ENCODE measurements at places on chromosomes 6 and 20.

GRCh38 chr20:60052322-60052721, 94.1 kb downstream of the CDH26 start:
- DNase-seq, result no peak

DNA sequence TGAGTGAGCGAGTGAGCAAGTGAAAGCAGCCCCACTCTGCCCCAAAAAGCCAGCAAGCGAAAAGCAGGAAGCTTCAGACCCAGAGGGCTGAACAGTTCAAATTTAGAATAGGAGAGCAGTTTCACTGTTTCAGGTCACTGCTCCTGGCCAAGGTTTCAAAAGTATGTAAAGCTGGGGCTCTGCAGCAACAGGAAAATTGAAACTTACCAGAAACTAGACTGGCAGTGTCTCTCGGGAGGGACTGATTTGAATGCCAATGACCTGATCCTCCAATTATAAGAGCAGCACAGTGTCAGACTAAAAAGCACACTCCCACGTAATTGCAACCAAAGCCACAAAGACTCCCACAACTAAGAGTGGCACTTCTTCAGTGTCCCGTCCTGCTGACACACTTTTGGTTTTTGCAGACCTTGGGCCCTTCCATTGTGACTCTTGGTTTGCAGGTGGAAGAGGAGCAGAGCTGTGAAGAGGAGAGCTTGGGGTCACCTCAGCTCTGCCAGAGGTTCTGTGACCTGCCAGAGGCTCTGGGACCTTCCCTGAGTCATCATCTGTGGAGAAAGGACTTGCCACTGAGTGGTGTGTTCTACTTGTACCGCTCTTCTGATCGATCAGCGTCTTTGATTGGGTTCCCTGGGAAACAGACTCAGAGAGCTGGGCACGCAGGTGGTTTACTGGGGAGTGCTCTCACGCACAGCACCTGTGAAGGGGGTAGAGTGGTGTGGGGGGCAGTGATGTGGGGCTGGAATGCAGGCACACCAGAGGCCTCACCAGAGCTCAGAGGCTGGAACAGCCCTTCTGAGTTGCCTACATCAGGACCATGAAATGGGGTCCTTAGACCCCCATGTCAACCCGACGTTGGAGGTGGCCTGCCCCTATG, 52.7 kb upstream of the PTGIS start:
- DNase-seq, result no peak

DNA sequence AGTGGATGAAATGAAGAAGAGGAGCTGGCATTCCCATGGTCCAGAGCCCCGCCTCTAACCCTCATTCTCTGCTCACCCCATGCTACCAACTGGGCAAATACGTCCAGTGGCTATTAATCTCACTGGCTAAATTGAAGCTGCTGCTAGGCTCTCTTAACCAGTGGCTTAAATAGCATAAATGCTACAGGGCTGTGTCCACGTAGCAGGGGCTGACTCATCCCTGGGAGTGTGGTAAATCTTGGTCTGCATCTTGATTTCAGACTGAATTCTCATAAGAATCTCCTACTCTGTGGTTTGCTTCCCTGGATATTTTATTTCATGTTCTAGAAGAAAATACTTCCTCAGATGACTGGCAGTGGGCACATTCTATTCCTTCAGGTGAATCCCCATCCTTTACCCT, 193.1 kb upstream of the ARG1 start:
- no peak for DNase-seq

GRCh38 chr6:13557841-13558240, 16.6 kb upstream of the SIRT5 start:
- DNase-seq, result no peak

- no peak for DNase-seq
These were observed 32.7 kb upstream of the MAP7 start for GRCh38 chr6:136582711-136583471.

- peak; percentile 81 for DNase-seq
These were observed 64.9 kb upstream of the ARHGAP18 start for GRCh38 chr6:129774697-129775447.

GRCh38 chr6:156273065-156273711, 504.0 kb upstream of the ARID1B start:
- DNase-seq, result no peak

DNA sequence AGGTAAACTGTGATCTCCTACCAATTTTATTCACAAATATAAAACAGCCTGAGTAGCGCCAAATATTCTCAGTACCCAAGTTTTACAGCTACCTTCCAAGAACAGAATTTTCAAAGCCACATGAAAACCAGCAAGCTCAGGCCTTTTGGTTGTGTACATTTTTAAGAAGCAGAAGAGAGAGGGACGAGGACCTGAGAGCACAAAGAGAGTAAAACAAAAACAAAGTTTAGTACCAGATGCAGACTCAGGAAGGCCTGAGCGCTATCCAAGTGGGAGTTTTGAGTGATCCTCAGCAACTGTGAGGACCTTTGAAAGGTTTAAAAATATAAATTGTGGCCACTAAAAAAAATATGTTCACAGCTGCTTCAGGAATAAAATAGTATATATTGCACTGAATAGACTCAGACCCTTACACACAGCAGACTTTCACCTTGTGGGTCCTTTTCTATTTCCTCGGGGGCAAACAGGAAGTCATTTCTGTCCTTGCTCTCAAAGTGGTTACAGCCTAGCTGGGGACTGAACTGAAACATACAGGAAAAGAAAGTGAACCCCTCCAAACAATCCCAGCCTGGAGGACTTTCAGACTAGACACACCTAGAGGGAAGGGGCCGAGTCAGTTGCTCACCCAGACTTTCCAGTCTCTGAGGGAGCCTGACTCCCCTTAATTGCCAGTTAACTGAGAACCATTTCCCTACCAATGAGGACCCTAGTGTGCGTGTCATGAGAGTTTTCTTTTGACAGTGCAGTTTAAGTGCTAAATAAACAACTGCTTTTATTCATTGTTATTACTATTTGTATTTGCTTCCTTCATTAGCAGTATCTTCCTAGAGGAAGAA, 48.5 kb upstream of the NT5E start:
- DNase-seq, result no peak

DNA sequence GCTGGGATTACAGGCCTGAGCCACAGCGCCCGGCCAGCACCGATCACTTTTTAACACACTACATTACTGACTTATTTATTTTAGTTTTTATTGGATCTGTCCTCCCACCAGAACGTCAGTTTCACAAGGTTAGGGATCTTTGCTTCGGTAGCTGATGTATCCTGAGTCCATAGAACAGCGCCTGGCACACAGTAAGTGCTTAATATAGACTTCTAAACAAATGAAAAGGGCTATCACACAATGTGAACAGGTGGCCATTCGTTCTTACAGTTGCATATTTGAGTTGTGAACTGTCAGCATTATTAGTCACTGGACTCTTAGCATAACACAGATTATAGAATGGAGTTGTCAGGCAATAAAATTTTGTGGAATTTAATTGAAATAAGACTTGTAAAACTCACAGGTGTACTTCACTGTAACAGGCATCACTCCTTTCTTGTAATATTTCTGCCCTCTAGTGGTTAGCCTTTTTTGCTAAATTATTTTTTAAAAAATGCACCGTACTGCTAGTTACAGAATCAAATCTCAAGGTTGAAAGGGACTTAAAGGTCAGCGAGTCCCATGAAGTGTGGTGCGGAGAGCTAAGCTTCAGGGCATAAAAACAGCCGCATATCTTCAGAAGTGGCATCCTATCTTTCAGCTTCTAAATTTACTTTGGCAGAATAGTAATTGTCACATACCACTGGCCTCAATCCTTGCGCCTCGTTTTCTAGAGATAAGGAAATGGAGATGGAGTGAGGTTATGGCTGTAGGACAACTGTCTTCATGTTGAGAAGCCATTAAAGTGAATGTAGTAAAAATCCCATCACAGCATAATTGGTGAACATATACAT, 3.4 kb upstream of the TBC1D7 start:
- DNase-seq, result no peak

DNA sequence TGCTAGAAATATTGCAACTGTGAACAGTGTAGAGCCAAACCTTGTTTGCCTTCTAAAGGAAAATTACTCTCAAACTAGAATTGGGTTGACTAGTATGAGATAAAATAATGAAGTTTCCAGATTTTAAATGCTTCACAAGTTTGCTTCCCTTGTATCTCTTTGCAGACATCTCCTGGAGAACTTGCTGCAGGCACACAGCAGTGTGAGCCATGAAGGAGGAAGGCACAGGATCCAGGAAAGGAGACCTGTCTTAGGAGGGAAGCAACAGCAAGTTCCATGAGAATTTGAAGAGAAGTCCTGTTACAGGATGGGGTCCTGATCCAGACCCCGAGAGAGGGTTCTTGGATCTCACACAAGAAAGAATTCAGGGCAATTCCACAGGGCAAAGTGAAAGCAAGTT, 115.9 kb downstream of the BMP7 start:
- DNase-seq, result no peak

GRCh38 chr20:3405696-3406358, 1.6 kb downstream of the DNAAF9 start:
- DNase-seq, result no peak

- DNase-seq, result no peak
These were observed 46.0 kb upstream of the TRAM2 start for GRCh38 chr6:52622810-52623209.

GRCh38 chr6:89387516-89388201, 24.4 kb downstream of the RRAGD start:
- no peak for DNase-seq

DNA sequence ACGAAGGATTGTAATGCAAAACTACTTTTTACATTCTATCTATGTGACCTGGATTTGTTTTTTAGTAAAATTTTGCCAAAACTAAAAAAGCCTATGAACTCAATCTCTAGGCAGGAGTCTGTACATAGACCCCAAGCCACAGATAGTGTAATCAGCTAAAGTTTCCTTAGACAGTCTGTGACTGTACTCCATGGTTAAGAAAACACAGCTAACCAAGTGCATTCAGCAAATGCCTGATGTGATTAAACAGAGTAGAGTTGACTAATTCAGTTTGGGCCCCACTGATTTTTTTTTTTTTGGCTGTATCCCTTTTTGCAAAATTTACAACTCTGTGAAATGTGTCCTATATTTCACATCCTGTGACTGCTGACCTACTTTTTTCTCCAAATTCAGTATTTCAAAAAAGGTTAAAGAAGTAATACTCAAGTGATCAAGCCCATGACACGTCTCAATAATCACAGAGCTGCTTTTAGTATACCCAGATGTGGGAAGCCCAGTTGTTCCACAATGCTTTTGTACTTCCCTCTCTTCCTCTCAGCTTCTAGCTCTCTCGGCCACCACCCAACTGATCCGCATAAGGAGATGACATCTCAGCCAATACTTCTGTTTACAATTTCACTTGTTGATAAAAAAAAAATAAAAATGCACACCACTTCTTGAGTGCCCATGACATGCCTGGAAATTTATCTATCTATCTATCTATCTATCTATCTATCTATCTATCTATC, 108.8 kb upstream of the TBX18 start:
- no peak for DNase-seq

GRCh38 chr6:13303668-13304017, 24.7 kb downstream of the TBC1D7 start:
- no peak for DNase-seq

GRCh38 chr6:62808565-62809293, 402.5 kb upstream of the FKBP1C start:
- DNase-seq, result no peak

- no peak for DNase-seq
These were observed 141.2 kb downstream of the CDK19 start for GRCh38 chr6:110674096-110674495.

GRCh38 chr20:32362901-32363364, 4.8 kb downstream of the ASXL1 start:
- DNase-seq, result no peak

- no peak for DNase-seq
These were observed 50.0 kb upstream of the SUPT3H start for GRCh38 chr6:45427726-45428125.

GRCh38 chr20:40019510-40019909, 669.5 kb downstream of the MAFB start:
- no peak for DNase-seq

- no peak for DNase-seq
These were observed 35.1 kb downstream of the TULP4 start for GRCh38 chr6:158347335-158347734.

DNA sequence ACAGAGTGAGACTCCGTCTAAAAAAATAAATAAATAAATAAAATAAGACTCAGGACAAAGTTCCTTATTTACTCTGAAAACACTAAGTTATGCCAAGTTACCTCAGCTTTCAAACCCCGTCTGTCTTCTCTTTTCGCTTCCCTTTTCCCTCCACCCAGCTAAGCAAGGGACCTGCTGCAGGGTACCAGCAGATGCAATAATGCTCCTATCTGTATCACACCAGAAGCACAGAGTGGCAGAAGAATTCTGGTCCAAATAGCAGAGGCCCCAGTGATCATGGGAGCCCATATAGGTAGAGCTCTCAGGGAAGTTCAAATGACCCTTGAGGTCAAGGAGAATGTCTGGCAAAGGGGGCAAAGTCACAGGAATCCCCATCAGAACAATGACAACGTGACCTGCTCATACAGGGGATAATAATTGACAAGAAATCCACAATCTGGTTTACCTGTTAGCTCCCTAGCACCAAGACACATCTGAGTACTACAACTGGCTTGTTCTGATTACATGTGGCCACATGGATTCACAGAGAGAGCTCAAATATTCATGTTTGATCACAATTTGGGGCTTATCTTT, 8.7 kb downstream of the GCM1 start:
- DNase-seq, result no peak

GRCh38 chr6:126337323-126337722, 2.6 kb upstream of the CENPW start:
- no peak for DNase-seq

- no peak for DNase-seq
These were observed 590.5 kb upstream of the SLC35B3 start for GRCh38 chr6:9025796-9026394.

- peak; percentile 75 for DNase-seq
These were observed 227.6 kb upstream of the PRSS16 start for GRCh38 chr6:27019651-27020552.

- no peak for DNase-seq
These were observed 12.6 kb upstream of the EIF2S2 start for GRCh38 chr20:34124469-34125249.

GRCh38 chr6:133248241-133249001, 7.3 kb downstream of the EYA4 start:
- DNase-seq, result no peak

DNA sequence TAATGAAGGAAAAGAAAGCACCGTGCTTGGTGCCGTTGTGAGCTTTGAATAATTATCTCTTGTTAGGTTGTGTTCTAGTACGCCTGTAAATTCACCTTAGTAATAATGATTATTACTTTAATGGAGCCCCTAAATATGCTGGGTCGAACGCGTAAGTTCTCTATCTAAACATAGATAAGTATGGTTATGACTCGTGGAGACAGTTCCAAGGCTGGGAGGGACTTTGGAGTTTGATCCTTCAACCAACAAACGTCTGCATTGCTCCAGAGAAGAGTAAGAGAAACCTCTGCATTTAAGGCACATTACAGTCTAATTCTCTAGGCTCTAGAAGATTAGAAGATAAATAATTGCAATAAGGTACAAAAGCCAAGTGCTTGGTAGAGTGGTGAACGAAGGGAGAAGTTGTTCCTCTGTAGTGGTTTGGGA, 514 bp downstream of the ACOT13 start:
- no peak for DNase-seq

GRCh38 chr6:3324262-3324942, 65.7 kb downstream of the PSMG4 start:
- DNase-seq, result peak; percentile 23

- DNase-seq, result no peak
These were observed 33.7 kb downstream of the NFATC2 start for GRCh38 chr20:51508780-51509179.
